Stimulated activated CD4-positive, alpha-beta T cell treated with anti-CD3 and anti-CD28 coated beads, Interleukin-2, amount 100 ng/mL, for 4 hours (primary cell): ENCODE measurements at places on chromosomes 1 and 21.

- DNase-seq: no peak
These were observed 51.3 kb downstream of the MAST2 start for GRCh38 chr1:45854724-45855123.

DNA sequence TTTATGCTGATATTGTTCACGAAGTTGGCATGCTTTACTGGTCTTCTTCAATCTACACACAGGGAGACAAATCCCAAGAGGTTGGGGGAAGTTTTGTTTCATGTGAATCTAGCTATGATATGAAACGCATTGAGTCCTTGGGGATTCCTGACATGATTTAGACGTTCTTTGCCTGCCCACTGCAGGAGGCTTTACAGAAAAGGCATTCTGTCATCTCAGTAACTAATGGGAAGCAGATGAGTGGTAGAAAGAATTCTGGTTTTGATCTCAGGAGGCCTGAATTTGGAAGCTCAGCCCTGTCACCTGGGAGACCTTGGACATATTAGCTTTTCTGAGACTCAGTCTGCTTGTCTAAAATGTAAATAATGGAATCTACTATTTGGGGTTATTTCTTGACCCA lies 383.0 kb upstream of the NFIA start:
- no peak for DNase-seq

- DNase-seq: no peak
These were observed 1197.0 kb downstream of the AMY1C start for GRCh38 chr1:104946558-104947210.

DNA sequence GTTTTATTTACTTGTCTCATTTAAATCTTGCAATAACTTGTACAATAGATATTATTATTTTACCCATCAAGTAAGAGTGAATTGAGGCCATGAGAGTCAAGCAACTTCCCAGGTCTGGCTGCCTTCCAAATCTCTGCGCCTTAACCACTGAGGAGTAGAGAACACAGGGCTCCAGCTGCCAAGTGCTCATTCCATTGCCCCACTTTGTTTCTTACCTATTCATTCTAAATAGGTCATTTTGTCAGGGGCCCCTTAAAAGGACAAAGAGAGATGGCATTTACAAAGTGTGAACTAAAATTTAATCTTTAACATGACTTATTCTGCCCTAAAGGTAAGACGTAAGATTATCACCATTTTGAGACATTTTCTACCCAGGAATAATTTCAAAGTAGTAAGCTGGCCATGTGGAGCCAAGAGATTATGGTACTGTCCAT lies 3.5 kb downstream of the PPP1R15B start:
- no peak for DNase-seq

GRCh38 chr1:17118706-17119075 lies 560 bp downstream of the PADI2 start:
- no peak for DNase-seq
